ENCODE measurements at places on chromosomes 1 and 21. TPM values are rescaled to one million over a fixed set of nuclear protein-coding genes. Genes with fewer than 3 reads are reported as not detected.

GRCh38 chr1:16405441-16405840 is 31.8 kb downstream of the SPATA21 start:
- no peaks in the 10 kb centered on the region for H3K27me3 ChIP-seq
- H3K36me3 ChIP-seq = no peaks in the 10 kb centered on the region
- no peak overlapping the region for H3K27ac ChIP-seq

- no peaks in the 10 kb centered on the region for H3K4me1 ChIP-seq
- H3K36me3 ChIP-seq = peaks cover 7% of the 10 kb centered on the region
- H3K27ac ChIP-seq = no peak overlapping the region
Measured at GRCh38 chr21:42533306-42533962, 19.8 kb downstream of the SLC37A1 start.

GRCh38 chr1:91897016-91897415 is 11.1 kb upstream of the TGFBR3 start:
- peaks cover 6% of the 10 kb centered on the region for H3K4me1 ChIP-seq
- no peaks in the 10 kb centered on the region for H3K36me3 ChIP-seq
- DNase-seq = no peak

GRCh38 chr1:43339584-43340232 is 2.1 kb downstream of the MPL start:
- H3K36me3 ChIP-seq = no peaks in the 10 kb centered on the region
- peaks cover 10% of the 10 kb centered on the region for H3K27me3 ChIP-seq
- no peak overlapping the region for H3K27ac ChIP-seq
- DNase-seq = no peak

The SLC27A3 gene
- polyA plus RNA-seq = 9.6 TPM

The RIMS3 gene
- polyA plus RNA-seq = 1.1 TPM

DNA sequence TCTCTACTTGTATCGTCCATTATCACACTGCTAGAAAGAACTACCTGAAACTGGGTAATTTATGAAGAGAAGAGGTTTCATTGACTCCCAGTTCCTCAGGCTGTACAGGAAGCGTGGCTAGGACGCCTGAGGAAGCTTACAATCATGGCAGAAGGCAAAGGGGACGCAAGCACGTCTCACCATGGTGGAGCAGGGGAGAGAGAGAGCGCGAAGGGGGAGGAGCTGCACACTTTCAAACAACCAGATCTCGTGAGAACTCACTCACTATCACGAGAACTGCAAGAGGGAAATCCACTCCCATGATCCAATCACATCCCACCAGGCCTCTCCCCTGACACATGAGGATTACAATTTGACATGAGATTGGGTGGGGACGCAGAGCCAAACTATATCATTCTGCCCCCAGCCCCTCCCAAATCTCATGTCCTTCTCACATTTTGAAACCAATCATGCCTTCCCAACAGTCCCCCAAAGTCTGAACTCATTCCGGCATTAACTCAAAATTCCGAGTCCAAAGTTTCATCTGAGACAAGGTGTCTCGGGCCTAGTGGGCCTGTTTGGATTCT is 8.0 kb downstream of the MMEL1 start:
- no peak overlapping the region for H3K27ac ChIP-seq
- H3K4me3 ChIP-seq = no peak overlapping the region
- no peaks in the 10 kb centered on the region for H3K36me3 ChIP-seq
- H3K27me3 ChIP-seq = peaks cover 22% of the 10 kb centered on the region
- no peak for DNase-seq
- H3K4me1 ChIP-seq = no peaks in the 10 kb centered on the region

The SLC35F3 gene
- 11.7 TPM for polyA plus RNA-seq

DNA sequence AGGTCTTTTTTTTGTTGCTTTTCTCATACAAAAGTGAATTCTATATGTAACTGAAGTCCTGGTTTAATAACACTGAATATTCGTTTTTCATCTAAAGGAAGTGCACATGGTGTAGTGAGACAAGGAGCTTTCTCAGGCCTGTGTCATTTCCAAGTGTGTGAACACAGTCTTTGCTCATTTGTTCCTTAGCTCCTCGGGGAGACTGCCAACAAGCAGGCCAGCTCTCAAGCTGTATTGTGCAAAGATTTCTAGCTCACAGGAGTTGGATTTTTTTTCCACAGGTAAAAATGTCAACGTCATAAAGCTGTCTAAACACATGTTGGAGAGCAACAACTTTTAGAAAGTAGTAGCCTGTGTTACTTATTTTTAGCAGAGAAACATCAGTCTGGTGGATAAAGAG is 87.8 kb upstream of the S1PR1 start:
- no peak for DNase-seq
- H3K4me1 ChIP-seq = peaks cover 22% of the 10 kb centered on the region
- H3K36me3 ChIP-seq = no peaks in the 10 kb centered on the region
- H3K27me3 ChIP-seq = no peaks in the 10 kb centered on the region
- no peak overlapping the region for H3K27ac ChIP-seq

DNA sequence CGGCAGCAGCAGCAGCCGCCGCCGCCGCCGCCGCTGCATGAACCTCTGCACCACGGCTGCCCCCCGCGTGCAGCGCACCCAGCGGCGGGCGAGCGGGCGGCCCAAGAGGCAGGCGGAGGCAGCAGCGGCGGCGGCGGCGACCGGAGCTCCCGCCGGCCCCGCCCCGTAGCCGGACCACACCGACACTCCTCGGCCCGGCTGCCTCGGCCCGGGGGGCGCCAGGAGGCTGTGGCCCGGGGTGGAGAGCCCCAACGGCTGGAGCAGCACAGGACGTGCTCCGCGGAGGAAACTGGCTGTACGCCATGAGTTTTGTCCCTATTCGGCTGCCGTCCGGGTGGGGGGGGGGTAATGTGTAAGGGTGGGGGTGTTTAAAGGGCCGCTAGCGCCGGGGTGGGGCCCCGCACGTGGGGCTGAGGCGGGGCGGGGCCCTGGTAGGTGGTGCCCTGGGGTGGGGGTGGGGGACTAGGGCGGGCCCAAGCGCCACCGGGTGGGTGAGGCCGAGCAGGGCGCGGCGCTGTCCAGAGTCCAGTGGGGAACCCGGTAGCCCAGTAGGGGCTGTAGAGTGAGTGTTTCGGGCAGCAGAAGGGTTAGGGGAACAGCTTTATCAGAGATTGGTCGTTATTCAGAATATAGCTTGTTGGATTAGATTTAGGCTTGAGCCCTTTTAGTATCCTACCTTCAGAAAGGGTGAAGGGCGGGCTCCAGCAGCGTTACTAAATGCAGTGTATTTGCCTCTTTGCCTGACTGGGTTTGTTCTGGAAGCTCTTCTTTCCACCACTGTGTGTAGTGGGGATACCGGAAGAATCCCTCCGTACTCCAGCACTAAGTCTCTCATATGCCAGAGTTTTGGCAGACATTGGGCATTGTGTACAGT is at the start of gene FAM78B:
FAM78B (minus strand) TSS at position 304 of the 874 bp plus-strand sequence. CDS start 753 bp downstream, outside the sequence.
- H3K4me3 ChIP-seq = peak within 1 kb of the TSS; percentile 45
- no peaks in the 10 kb centered on the region for H3K4me1 ChIP-seq
- H3K27me3 ChIP-seq = peaks cover 28% of the 10 kb centered on the region
- no peak within 1 kb of the TSS for H3K27ac ChIP-seq
- no peak for DNase-seq

The PSRC1 gene
- polyA plus RNA-seq = 10.2 TPM

DNA sequence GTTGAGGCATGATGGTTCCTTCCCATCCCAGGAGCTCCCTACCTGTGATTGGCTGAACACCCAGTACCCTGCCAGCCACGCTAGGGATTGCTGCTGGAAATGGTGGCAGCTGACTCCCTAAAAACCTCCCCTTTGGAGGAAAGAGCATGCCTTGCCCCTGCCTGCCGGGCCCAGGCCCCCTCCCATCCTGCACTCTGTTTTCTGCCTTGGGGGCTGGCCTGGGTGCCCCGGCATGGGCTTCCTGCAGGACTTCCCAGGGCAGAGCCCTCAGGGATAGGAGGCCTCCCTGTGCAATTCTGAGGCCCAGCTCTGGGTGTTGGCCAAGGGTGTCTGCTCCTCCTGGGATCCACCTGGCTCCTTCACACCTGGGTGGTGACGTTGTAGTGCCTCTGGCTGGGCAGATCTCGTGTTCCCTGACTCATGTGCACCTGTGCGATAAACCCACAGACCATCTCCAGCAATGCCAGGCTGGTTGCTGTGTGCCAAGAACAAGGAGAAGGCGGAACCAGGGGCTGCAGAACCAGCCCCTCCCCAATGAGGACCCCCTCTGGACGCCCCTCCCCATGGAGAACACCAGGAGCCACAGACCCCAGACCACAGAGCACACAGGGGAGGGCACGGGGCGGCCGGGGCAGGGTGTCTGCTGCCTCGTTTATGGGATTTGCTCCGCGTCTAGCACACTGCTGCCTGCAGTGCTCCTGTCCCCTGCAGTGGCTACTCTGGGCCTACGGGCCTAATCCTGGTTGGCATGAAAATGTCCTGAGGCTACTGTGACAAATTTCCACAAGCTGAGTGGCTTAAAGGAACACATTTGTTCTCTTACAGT is 13.6 kb downstream of the CSTB start:
- DNase-seq = peak; percentile 80
- H3K36me3 ChIP-seq = peaks cover 34% of the 10 kb centered on the region
- no peak overlapping the region for H3K4me3 ChIP-seq
- no peaks in the 10 kb centered on the region for H3K27me3 ChIP-seq
- peak overlapping the region; percentile 71 for H3K27ac ChIP-seq
- H3K4me1 ChIP-seq = peaks cover 35% of the 10 kb centered on the region

DNA sequence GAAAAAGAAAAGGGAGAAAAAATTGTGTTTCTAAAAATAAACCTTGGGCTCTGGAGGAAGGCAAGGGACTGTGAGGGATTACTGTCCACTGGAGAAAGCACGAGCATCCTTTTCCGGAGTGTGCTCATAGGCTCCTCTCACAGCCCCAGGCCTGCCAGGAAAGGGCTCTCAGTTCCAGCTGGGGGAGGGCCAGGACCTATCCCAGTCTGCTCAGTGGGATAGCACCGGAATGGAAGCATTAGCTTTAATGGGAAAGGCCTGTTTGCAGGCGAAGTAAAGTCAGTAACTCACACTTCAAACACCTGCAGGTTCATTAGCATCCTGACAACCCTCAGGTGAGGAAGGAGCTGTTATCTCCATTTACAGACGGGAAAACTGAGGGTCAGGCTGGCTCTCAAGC is 113.9 kb upstream of the USP24 start:
- H3K4me1 ChIP-seq = no peaks in the 10 kb centered on the region
- no peak overlapping the region for H3K4me3 ChIP-seq
- DNase-seq = no peak
- H3K27ac ChIP-seq = no peak overlapping the region
- H3K36me3 ChIP-seq = no peaks in the 10 kb centered on the region

DNA sequence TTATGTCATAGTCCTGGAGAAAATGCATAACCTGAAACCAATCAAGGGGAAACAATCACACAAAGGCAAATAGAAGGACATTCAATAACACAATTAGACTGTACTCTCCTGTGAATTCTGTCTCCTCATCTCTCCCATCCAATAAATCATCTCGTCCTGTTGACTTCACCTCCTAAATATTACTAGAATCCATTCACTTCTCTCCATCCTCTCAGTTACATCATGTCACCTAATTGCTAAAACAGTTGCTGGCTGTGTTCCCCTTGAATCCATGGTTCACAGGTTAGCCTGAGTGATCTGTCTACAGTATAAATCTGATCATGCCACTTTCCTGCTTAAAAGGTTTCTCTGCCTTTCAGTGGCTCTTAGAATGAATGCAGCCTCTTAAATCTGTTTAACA is 220.2 kb downstream of the TGFB2 start:
- H3K4me1 ChIP-seq = no peaks in the 10 kb centered on the region
- H3K36me3 ChIP-seq = no peaks in the 10 kb centered on the region
- H3K27ac ChIP-seq = no peak overlapping the region
- H3K4me3 ChIP-seq = no peak overlapping the region
- DNase-seq = no peak

DNA sequence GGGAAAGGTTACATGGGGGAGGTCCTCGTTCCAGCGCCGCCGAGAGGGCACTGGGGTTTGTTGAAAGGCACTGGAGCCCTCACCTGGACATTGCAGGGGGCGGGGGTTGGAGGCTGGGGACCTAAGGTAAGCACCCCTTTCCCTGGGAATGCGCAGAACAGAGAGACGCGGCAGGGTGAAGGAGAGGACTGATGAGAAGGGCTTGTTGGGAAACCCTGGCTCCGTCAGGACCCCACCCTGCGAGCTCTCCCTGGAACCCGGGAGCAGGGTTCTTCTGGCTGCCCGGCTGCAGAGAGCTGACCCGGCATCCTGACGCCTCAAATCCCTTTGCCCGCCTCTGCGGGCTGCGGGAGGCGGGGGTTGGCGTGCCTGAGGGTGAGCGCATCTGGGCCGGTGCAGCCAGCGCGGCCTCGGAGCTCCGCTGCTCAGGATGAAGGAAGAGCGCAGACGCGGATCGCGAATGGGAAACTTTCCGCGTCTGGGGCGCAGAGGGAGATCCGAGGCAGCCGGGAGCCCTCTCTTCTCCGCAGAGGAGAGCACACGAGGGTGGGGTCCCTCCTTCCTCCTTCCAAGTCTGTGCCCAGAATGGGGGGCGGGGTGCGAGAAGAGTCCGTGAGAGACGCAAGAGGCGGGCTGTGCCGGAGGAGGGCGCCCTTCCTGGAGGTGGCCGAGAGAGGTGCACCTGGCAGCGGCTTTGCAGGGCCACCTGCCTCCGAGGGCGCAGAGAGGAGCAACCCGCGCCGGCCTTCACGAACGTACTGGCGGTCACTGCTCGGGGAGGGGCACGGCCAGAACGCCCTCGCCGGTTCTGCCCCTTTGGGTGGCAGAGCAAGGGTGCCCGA is 2.4 kb downstream of the IGSF21 start:
- H3K36me3 ChIP-seq = no peaks in the 10 kb centered on the region
- H3K4me1 ChIP-seq = no peaks in the 10 kb centered on the region
- DNase-seq = no peak
- H3K4me3 ChIP-seq = no peak overlapping the region
- peaks cover 69% of the 10 kb centered on the region for H3K27me3 ChIP-seq

- H3K27ac ChIP-seq = peak overlapping the region; percentile 90
- H3K27me3 ChIP-seq = peaks cover 3% of the 10 kb centered on the region
- H3K4me3 ChIP-seq = peak overlapping the region; percentile 29
- no peaks in the 10 kb centered on the region for H3K36me3 ChIP-seq
Measured at GRCh38 chr21:43361493-43362296, 65.2 kb downstream of the SIK1 start.

The C1orf94 gene
- polyA plus RNA-seq = 0.05 TPM

The CR1L gene
- not detected for polyA plus RNA-seq

The TENT5C gene
- polyA plus RNA-seq = 0.10 TPM

The CATSPERE gene
- 0.42 TPM for polyA plus RNA-seq

The RPTN gene
- 0.64 TPM for polyA plus RNA-seq

DNA sequence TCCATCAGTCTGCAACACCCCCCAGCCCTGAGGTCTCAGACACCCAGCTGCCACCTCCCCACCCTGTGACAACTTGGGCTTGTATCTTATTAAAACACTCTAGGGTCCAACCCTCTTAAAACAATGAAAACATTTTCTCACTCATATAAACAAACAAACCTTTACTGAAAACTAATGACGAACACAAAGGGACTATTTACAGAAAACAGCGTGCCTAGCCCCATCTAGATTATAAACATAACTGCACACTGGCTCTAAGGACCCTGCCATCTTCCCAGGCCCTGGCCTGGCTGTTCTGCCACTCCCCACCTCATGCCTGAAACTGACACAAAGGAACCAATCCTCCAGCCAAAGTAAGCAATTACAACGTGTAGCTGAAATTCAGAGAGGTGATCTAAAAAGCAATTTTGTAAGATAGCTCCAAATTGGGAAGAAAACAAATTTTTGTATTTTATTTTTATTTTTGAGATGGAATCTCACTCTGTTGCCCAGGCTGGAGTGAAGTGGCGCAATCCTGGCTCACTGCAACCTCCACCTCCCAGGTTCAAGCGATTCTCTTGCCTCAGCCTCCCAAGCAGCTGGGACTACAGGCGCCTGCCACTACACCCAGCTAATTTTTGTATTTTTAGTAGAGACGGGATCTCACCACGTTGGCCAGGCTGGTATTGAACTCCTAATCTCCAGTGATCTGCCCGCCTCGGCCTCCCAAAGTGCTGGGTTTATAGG is 40.9 kb downstream of the CAPZB start:
- H3K4me3 ChIP-seq = no peak overlapping the region
- no peak overlapping the region for H3K27ac ChIP-seq
- no peaks in the 10 kb centered on the region for H3K27me3 ChIP-seq
- H3K36me3 ChIP-seq = peaks cover 5% of the 10 kb centered on the region
- DNase-seq = no peak

GRCh38 chr1:19477284-19478249 is 7.8 kb downstream of the CAPZB start:
- H3K4me1 ChIP-seq = peaks cover 11% of the 10 kb centered on the region
- peaks cover 18% of the 10 kb centered on the region for H3K36me3 ChIP-seq
- no peak overlapping the region for H3K27ac ChIP-seq

Data from keratinocyte (primary cell).